ENCODE measurements at places on chromosomes 5 and 9. TPM values are rescaled to one million over a fixed set of nuclear protein-coding genes. Genes with fewer than 3 reads are reported as not detected.

The TMEM161B gene
- 34.1 TPM for total RNA-seq

The CTNND2 gene
- 19.6 TPM for total RNA-seq

The DRD1 gene
- total RNA-seq = not detected

The SPATA6L gene
- 7.1 TPM for total RNA-seq

The SPINK6 gene
- total RNA-seq = not detected

The GDNF gene
- total RNA-seq = not detected

The GKAP1 gene
- total RNA-seq = 5.9 TPM

The CMYA5 gene
- 3.3 TPM for total RNA-seq

The TAS2R1 gene
- not detected for total RNA-seq

The PSD2 gene
- total RNA-seq = not detected
